ENCODE measurements at places on chromosomes 16 and 17.

GRCh38 chr16:28288114-28288513 is 4.2 kb upstream of the SBK1 start:
- DNase-seq: no peak

GRCh38 chr17:50322271-50322670 is 23.7 kb upstream of the XYLT2 start:
- DNase-seq: no peak

DNA sequence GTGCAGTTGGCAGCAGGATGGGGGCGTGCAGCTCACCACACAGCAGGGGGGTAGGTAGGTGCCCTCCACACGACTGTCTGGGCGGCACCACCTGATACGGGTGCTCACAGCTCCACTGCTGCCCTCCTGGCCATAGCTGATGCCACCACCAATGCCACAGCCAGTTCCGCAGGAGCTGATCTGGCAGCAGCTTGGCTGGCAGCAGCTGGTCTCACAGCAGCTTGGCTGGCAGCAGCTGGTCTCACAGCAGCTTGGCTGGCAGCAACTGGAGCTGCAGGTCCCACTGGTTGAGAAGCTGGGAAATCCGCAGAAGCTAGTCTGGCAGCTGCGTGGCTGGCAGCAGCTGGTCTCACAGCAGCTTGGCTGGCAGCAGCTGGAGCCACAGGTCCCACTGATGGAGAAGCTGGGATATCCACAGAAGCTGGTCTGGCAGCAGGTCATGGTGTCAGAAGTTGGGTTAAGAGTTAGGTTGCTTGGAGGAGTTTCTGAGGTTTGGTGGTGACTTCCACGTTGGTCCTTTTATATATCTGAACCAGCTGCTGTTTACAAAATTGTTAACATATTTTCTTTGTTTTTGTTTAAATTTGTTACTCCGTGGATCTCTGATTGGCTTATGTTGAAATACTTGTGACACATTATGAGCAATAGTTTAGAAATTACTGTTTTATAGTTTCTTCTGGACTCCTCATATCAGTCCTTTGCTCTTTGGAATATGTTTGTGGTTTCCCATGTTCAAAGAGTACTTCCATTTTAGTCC is at the start of gene KRTAP1-5:
Gene KRTAP1-5, minus strand, starts transcription at position 494 of the 757 bp plus-strand sequence. Its CDS starts 53 bp downstream, at position 441.
- DNase-seq: no peak

GRCh38 chr16:5166486-5166885 is 68.9 kb upstream of the EEF2KMT start:
- DNase-seq: no peak
